ENCODE measurements at places on chromosomes 7 and 10.

GRCh38 chr10:80468002-80468401 is 13.9 kb downstream of the TSPAN14 start:
- peak; percentile 63 for DNase-seq

DNA sequence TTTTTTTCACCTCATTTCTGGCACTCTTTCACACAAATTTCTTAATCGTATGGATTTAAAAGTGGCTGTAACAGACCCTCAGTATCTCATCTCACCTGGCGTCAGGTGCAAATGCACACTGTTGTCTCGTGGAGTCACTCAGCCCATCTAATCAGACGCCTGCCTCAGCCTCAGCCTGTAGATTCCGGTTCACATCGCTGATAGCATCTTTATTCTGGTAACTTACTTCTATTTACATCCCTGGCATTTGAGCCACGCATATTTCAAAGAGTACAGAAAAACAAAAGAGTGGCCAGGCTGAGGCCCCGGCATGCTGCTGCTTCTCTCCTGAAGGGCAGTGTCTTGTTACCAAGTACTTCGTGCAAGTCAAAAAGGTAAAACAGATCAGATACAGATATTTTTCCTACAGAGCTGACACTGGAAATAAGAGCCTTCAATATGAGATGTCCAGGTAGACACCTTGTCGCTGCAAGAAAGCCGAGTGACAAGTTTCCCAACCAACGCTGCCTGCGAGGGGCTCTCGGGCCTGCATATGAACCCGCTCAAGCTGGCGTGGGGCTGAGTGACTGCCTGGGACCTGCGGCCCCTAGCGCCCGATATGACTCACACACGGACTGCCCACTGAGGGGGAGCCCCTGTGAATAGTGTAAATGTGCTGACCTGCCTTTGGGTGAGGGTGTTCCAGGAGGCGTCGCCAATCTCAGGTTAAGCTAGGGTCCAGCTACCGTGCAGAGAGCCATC is 4.3 kb downstream of the VIPR2 start:
- no peak for DNase-seq

DNA sequence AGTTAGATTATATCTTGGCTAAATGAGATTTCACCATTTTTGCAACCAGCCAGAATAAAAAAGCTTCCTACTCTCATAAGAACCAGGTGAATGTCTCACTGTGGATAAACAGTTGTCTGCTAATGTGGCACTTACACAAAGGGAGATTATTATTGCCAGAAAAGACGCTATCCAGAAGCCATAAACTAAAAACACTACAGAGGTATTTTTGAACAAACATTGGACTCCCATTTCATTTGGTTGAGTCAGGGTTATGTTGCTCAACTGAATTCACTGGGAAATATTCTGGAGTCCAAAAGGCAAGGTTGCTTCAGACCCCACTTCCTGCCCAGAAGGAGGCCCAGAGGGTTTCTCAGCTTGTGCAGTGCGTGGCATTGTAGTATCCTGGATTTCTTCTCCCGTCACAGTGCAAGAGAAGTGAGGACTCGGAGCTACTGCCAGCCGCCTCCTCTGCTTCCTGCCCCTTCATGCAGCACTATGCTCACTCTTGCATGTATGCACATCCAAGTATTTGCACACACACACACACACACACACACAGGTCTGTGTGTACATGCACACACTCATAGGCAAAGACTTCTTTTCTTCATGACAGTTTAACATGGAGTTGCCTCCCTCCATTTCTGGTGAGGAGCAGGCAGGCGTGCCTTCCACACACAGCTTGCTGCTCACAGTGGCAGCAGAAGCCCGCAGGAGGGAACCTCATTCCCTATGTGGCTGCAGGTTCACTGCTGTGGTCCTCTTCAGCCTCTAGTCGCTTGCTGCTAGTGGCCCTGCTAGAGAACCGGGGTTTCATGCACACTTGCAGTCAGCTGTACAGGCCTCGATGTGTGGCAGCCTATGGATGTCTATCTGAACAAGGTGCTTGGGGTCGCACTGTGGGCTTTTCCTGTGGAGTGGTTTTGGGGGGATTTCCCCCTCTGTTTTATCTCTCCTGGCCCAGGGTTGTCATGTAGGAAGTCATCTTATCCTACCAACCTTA is 10.1 kb downstream of the DENND10 start:
- DNase-seq, result no peak

DNA sequence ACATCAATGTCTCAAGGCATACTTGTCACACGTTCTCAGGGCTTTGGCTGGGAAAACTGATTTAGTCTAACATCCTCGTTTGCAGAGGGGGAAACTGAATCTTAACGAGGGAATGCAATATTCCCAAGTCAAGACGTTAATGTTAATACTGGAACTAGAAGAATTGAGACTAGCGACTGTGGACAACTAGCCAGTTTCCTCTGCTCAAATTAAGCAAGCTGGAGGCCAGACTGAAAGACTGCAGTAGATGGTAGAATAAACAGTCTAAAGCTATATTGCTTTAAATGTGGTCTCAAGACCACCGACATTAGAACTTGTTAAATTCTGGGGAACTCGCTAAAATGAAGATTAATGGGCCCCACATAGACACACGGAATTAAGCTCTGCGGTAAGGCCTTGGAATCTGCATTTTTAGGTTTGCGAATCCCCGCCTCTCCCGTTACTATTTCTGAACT is 639 bp upstream of the TFAM start:
- DNase-seq, result no peak

DNA sequence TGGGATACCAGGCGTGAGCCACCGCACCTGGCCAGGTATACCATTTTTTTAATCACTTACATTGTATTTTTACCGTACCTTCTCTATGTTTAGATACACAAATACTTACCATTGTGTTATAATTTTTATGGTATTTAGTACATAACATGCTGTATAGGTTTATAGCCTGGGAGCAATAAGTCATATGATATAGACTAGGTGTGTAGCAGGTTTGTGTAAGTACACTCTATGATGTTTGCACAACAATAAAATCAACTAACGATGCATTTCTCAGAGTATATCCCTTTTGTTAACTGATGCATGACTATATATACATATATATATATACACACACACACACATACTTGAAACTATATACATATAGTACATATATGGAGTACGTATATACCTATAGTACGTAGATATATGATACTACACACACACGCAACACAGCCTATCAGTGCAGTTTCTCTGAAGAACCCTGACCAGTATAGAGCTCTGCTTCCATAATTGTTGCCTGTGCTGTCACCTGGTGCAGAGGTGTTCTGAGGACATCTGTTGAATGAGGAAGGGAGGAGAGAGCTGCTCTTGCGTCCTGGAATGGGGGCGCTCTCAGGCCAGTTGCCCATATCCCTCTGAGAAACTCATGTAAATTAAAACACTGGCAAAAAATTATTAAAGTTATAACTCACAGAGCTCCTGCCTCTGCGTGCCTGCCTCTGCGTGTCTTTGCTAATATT is 315.3 kb downstream of the FGFR2 start:
- DNase-seq, result no peak

GRCh38 chr7:71766016-71766415 is 634.1 kb downstream of the GALNT17 start:
- DNase-seq, result no peak

- no peak for DNase-seq
Measured at GRCh38 chr7:49821181-49821580, 47.7 kb downstream of the VWC2 start.

GRCh38 chr10:59098387-59098786 is 78.1 kb upstream of the PHYHIPL start:
- no peak for DNase-seq

GRCh38 chr7:133570321-133570720 is 317.4 kb downstream of the EXOC4 start:
- DNase-seq, result no peak

GRCh38 chr7:134997214-134997885 is 11.0 kb downstream of the AGBL3 start:
- DNase-seq, result no peak

All from activated T-cell treated with anti-CD3 and anti-CD28 coated beads for 1 hour (primary cell).